ENCODE measurements at places on chromosomes 4 and X.

GRCh38 chr4:80521438-80521837 is 185.9 kb downstream of the CFAP299 start:
- no peak for DNase-seq

DNA sequence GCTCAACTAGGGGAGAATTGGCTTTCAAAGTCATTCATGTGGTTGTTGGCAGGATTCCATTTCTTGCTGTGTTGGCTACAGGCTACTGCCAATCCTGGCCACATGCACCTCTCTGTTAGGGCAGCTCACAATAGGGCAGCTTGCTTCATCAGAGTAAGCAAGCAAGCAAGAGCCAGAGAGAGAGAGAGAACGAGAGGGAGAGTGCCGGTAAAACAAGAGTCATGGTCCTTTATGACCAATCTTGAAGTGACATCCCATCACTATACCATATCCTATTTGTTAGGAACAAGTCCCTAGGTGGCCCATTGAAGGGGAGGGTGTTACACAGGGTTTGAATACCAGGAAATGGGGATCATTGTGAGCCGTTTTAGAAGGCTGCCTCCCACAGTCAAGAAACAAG is 33.0 kb upstream of the TLR2 start:
- DNase-seq, result no peak

GRCh38 chr4:38204339-38205035 is 244.3 kb downstream of the PTTG2 start:
- DNase-seq, result no peak

DNA sequence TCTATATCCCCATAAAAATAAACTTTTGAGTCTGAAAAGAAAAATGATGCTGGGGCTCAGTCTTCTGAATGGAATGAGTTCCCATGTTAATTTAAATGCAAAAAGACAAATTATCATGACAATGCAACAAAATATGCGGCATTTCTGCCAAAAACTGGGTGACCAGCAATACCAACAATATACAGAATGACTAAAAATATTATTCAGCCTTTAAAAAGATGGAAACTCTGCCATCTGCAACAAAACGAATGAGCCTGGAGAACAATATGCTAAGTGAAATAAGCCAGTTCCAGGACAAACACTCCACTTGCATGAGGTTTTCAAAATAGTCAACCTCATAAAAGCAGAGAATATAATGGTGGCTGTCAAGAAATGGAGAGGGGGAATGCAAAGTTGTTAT is 558.5 kb downstream of the IL15 start:
- DNase-seq, result no peak

DNA sequence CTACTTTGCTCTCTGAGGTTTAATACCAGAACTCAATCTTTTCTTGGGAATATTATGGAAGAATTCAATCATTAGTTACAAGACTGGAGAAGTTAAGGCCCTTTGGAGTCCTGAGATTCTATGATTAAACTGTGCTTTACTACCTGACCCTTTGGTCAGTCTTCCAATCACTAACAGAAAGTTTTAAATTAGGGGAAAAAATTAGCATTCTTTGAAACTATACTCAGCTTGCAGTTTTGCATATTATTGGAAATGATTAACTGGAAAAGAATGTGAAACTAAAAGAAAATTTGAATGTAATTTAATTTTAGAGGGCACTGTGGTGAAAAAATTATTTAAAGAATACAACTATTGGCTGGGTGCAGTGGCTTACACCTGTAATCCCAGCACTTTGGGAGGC is 18.7 kb upstream of the GPR34 start:
- no peak for DNase-seq

DNA sequence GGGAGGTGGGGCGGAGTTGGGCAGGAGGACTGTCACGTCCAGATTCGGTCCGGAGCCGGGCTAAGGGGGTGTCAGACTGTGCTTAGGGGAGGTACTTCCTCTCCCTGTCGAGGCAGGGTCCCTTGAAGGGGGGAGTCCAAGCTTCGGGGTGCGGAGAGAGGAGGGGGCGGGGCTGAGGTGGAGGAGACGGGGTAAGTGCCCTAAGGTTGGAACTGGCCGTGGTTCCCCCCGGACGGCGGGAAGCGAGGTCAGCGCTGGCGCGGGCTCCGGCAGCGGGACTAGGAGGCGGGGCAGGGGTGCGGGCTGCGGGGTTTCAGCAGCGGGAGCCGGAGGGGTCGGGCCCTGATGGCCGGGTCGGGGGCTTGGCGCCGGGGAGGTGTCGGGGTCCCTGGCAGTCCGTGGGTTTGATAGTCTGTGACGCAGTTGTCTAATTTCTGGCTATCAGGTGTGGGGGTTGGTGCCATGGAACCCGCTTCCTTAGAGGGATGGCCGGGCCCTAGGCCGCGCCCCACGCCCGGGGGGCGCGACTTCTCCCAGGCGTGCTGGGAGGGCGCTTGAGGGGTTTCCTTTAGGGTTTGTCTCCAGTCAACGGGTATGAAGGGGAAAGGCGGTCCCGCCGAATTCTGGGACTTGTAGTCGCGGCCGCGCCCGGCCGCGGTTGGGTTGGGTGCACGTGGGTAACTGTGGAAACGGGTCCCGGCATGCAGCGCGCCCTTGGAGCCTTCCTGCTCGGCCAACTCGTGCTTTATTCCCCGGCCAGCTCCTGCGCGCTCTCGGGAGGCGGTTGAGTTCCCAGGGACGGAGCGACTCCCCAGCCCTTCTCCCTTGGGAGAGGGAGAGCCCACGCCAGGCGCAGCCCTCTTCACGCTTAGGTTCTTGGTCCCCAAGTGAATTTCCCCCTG is 1.5 kb downstream of the DCUN1D4 start:
- DNase-seq, result peak; percentile 56

DNA sequence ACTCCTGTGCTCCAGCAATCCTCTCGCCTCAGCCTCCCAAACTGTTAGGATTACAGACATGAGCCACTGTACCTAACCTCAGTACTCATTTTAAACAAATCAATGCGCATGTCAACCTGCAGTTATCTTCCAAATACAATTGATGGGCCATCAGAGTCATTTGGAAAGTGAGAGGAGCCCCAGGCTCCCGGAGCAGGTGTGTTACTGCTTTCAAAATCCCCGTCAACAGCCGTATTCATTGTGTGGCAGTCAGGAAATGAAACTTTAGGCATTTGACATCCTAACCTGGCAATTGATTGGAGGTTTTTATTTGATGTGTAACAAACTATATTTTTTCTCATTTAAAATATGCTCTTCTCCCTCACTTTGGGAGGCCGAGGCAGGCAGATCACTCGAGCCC is 623.6 kb upstream of the TENM3 start:
- DNase-seq, result no peak

- no peak for DNase-seq
Observed at GRCh38 chrX:148728901-148729300, 228.5 kb downstream of the AFF2 start.

GRCh38 chr4:75671802-75672421 is 1.3 kb downstream of the G3BP2 start:
- no peak for DNase-seq

- no peak for DNase-seq
Observed at GRCh38 chr4:142264961-142265360, 581.1 kb downstream of the INPP4B start.

- DNase-seq, result no peak
Observed at GRCh38 chrX:153517946-153518834, 748 bp downstream of the ATP2B3 start.

DNA sequence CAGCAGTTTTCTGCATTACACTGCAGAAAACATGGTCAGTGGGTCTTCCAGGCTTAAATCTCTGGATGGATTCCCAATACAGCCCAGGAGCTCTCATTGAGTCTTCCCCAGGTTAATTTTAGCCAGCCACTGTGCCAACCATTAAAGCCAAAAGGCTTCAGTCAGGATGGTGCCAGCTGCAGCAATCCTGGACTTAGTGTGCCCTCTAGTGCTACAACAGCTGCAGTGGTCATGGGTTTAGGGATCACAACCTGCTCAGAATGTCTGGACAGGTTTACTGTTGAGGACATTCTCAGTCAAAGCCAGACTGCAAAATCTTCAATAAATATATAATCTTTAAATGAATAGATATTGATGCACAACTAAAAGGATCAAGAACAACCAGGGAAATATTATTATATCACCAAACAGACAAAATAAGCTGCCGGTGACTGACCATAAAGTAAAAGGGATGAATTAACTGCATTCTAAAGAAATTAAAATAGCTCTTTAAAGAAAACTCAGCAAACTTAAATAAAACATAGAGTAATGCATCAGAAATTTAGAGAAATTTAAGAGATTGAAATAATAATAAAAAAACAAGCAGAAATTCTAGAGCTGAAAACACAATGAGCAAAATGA is 639.9 kb downstream of the SPOCK3 start:
- no peak for DNase-seq

GRCh38 chrX:94256396-94256795 is 582.4 kb downstream of the FAM133A start:
- DNase-seq, result no peak

- DNase-seq, result no peak
Observed at GRCh38 chrX:154123241-154124219, 20.5 kb upstream of the OPN1LW start.

GRCh38 chrX:46310815-46311497 is 234.3 kb downstream of the ZNF674 start:
- no peak for DNase-seq

DNA sequence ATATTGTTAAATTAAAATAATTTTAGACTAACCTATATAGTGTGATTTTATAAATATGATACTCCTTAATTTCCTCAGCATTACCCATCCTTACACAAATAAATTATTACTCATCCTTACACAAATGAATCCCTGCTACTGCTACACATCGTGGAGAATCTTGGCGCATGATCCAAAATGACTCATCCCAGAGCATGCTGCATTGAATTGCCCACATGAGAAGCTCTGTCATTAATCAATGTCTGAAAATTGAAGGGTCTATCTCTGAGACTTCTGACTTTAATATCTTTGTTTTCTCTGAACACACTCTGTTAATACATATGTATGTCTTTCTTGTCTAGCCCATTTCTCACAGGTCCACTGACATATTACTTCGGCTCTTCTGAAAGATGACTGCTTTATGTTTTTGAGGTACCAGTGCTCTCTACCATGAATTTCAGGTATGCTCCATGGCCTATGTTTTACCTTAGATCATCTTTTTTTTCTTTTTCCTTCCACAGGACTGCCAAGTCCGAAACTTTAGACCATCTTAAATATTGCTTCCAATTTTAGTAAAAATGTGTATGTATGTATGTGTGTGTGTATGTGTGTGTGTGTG is 15.7 kb upstream of the DUSP21 start:
- DNase-seq, result no peak

- no peak for DNase-seq
Observed at GRCh38 chrX:30039768-30040167, 175.6 kb upstream of the MAGEB2 start.

DNA sequence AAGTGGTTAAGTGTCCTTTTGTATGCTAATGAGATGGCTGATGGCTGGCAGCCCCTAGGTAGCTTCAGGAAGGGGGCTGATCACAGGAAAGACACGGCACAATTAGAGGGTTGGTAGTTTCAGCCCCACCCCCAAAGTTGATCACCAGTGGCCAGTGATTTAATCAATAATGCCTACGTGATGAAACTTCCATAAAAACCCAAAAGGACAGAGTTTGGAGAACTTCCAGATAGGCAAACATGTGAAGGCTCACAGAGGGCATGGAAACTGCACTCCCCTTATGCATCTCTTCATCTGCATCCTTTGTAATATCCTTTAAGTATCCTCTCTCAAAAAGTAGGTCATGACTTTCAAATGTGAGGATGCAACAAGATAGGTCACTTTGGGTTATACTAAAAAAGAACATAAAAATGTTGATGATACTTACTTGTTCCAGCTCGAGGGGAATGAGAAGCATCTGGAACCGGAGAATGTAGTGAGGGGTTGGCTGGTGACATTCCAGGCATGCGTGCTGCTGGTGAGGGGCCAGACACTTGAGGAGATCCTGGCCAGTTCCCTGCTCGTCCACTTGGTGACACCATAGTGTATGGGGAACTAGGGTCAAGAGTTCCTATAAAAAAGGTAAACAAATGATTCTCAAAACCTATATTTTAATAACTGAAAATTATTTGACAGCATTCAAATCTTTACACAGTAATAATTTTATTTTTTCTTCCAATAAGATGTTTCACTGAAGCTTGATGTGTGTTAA is 16.7 kb upstream of the CXorf38 start:
- no peak for DNase-seq

- DNase-seq, result no peak
Observed at GRCh38 chr4:59960143-59960542, 1240.0 kb upstream of the ADGRL3 start.

GRCh38 chr4:153233761-153234371 is 29.6 kb downstream of the TRIM2 start:
- no peak for DNase-seq

GRCh38 chr4:139768366-139768765 is 102.7 kb downstream of the MGST2 start:
- DNase-seq, result no peak

- no peak for DNase-seq
Observed at GRCh38 chr4:123564758-123565346, 168.3 kb downstream of the SPRY1 start.

GRCh38 chr4:102031406-102031805 is 240.9 kb downstream of the BANK1 start:
- DNase-seq, result no peak

DNA sequence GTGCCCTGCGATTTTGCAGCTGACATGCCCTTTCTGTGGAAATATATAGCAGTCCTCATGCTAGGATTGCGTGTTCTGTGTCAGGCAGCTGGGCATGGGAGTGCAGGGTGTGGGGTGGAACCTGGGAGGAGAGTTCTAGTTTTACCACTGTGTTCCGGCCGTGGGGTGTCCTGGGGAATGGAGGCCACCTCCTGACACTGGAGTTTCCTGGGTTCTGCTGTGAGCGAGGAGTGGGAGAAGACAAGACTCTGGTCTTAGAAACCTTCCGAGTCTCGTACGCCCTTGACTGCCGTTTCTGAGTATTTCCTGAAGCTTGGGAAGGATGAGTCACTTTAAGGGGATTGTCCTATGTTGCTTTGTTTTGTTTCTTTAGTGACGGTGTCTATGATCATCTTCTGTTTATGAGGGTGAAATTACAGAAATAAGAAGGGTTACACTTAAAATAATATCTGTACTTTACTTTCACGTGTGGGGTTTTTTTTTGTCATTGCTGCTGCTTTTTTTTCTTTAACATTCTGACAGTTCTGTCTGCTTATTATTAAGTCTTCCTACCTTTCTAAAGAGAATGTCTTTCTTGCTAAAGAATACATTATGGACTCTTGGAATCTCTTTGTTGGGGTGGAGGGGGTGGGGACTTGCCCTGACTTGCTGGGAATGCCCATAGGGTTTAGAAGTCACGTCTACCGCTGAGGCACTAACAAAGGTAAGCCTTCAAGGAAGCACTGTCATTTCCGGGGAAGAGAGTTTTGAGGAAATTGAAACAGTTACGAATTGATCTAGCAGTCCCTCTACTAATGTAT is 19.1 kb downstream of the CD99 start:
- DNase-seq, result no peak

GRCh38 chr4:21949073-21949457 is 493 bp upstream of the KCNIP4 start:
- no peak for DNase-seq

DNA sequence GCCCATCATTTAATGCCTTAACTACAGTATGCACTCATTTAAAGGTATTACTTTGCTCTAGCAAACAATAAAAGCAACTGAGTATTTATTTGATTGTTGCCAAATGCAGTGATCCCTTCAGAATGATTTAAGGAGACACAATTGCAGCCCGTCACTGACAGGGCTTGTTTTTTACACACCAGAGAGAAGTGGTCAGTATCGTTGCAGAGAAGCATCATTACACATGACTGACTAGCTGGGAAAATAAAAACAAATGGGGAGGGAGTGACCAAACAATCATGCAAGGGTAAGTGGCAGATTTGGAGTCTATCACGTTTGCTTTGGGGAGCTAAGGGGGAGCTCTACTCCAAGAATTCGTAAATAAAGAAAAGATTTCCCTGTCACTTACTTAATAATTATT is 1685.3 kb upstream of the TENM3 start:
- no peak for DNase-seq

- DNase-seq, result no peak
Observed at GRCh38 chrX:56228914-56229313, 3.2 kb upstream of the KLF8 start.
